ENCODE measurements at places on chromosomes 13 and 19.

GRCh38 chr13:24745861-24746617 is 17.9 kb upstream of the RNF17 start:
- no peak for DNase-seq

- no peak for DNase-seq
Measured at GRCh38 chr13:109436055-109436622, 350.2 kb downstream of the IRS2 start.

DNA sequence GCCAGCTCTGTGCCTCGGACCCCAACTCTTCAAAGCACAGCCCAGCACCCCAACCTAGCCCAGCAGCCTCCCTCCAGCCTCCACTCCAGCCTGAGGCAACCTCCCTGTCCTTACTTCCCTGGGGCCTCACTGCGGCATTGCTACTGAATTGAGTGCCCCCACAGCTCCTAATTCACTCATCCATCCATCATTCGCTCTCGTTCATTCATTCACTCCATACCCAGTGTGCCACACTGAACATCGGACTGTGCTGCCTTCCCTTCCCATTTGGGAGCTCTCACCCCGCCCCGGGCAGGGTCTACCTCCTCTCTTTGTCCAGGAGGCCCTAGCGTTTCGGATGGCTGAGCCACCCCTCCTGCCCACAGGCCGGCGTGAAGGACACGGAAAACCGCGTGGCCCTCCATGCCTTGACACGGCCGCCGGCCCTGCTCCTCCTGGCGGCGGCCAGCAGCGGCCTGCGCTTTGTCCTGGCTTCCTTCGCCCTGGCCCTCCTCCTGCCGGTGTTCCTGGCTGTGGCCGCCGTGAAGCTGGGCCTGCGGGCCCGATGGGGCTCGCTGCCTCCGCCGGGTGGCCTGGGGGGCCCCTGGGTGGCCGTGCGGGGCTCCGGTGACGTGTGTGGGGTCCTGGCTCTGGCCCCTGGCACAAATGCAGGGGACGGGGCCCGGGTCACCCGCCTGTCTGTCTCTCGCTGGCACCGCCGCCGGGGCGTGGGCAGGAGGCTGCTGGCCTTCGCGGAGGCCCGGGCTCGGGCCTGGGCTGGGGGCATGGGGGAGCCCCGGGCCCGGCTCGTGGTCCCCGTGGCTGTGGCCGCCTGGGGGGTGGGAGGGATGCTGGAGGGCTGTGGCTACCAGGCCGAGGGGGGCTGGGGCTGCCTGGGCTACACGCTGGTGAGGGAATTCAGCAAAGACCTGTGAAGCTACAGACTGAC is 1.3 kb downstream of the NAT14 start:
- DNase-seq = no peak

DNA sequence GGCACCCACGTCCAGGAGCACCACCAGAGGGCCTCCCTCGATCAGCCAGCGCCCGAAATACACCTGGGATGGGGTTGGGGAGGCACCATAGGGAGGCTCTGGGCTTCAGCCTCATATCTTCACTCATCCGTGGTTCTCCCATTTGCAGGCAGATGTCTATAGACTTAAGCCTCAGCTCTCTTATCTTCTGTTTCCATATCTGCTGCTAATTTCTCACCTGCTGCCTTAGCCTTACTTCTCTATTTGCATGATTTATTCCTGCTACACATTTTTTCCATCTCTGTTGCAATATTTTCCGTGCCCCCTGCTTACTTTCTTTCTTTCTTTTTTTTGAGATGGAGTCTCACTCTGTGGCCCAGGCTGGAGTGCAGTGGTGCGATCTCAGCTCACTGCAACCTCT is 5.8 kb downstream of the GYS1 start:
- no peak for DNase-seq

DNA sequence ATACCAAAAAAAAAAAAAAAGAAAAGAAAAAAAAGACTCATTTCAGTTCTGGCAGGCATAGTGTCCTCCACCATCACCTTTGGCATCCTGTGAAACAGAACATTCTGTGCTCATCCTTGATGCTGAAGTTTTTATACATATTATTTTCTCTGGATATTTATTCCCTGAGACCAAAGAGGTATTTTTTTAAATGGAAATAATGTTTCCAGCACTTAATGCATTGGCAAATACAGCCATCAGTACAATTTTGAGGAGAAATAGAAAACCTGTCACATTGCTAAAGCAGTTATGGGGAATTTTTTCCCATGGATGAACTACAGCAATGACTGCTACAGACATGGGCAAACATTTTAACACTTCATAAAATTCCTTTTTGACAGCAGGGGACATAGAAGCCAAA is 312.4 kb downstream of the DNAJC15 start:
- DNase-seq = no peak

Data from activated B cell treated with CpG ODN at 0.5 μM for 24 hours (primary cell).